ENCODE measurements at places on chromosomes 13 and 19. TPM values are rescaled to one million over a fixed set of nuclear protein-coding genes. Genes with fewer than 3 reads are reported as not detected.
A peak's percentile ranks its signal among the peaks of the same experiment; 100 is the strongest.

ZNF835 gene
- polyA plus RNA-seq, result 5.6 TPM

HCST gene
- 4.7 TPM for polyA plus RNA-seq

DNA sequence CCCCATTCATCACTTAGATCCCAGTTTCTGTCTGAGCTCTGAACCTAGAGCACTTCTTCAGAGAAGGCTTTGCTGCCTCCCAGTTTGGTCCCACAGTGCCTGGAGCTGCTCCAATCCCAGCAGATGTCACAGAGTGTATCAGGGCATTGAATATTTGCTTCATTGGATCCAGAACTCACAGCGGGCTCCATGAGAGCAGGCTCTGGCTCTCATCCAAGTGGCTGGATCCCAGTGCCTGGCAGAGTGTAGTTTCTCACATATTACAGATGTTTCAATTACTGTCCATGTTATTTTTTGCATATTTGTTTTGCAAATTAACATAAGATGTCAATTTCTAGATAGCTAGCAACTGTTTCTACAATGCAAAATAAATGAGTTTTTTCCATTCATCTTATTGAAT lies 50.6 kb downstream of the MYO16 start:
- no peak for DNase-seq

DNA sequence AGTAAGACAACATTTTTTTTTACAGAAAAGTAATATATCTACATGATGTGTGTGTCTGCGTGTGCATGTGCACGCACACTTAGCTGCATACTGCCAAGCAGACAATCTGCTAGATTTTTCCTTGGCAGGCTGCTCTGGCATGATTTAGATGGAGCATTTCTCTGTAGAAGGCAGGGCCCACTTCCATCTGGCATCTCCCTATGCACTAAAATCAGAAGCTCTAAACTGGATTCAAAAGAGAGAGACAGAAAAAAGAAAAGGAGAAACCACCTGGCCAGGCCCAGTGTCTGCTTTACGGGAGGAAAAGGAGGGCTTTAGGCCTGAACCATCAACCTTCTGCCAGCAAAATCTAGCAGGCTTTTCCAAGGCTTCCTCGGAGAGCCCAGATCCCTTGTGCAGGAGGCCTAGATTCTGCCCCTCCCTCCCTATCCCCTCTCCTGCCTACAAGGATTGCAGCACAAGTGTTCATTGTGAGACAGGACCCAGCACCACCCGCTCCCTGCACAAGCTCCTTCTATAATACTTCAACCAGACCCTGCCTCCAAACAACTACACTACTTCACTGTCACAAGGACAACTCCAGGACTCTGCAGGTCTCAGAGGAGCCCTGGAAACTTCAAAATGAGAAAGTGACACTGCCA lies 99.3 kb downstream of the DOCK9 start:
- DNase-seq, result no peak

DNA sequence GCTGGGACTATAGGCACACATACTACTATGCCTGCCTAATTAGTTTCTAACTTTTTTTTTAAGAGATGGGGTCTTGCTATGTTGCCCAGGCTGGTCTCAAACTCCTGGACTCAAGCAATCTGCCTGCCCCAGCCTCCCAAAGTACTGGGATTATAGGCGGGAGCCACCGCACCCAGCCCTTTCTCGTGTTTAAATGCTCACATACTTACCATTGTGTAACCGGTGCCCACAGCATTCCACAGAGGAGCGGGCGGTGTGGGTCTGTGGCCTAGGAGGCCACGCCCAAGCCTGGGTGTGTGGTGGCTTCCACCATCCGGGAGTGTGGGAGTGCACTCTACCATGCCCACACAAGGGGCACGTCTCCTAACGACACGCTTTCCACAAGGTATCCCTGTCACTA lies 7.7 kb downstream of the LMNB2 start:
- DNase-seq, result no peak

DNA sequence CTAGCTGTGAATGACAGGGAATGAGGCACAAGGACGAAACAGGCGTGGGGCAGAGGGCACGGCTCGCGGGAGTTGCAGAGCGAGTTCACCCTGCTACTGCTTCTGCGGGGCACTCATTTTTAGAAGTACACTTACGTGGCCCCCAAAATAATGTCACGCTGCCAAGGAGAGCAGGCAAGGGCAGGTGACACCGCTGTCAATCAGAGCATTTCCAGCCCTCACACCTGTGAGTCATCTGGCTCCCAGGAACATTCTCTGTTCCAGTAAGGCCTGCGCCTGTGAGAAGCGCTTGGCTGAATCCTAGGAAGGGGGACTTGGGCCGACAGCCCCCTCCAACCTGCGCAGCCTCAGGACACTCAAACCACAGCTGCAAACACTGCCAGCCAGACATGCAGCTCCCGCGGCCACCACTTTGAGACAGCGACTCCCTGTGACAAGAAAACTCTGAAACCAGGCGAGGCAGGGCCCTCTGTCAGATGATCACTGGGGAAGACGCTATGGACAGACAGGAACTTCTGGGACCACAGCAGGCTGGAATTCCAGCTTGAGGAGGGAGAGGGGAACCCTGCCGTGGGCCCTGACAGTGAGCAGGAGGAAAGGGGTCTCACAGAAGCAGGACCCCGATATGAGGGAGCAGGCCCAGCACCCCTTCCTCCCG lies 12.7 kb downstream of the DOT1L start:
- DNase-seq, result no peak

DNA sequence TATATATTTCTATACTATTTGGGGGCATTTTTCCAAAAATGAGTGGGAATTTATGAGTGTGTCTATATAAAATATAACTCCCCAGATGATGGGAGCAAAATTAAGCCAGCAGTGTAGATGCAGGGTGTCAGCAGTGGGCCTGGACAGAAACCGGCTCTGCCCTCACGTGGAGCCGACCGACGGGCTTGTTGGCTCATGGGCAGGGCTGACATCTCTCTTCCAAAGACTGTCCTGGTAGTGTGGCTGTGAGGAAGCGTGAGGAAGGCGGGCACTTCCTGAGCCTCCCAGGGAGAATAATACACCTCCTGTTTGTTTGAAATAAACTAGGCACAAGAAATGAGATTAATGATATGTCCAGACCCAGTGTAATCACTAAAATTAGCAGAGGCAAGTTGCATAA lies 206.5 kb downstream of the TEX29 start:
- DNase-seq, result no peak

GRCh38 chr19:39128516-39129079 lies 3.0 kb downstream of the PAK4 start:
- DNase-seq, result no peak

- no peak for DNase-seq
Measured at GRCh38 chr13:31495336-31495735, 244.0 kb upstream of the RXFP2 start.

PINLYP gene
- 20.1 TPM for polyA plus RNA-seq

- no peak for DNase-seq
Measured at GRCh38 chr13:105311094-105311493, 1224.4 kb downstream of the EFNB2 start.

CCL25 gene
- 0.29 TPM for polyA plus RNA-seq

SIGLEC10 gene
- 0.90 TPM for polyA plus RNA-seq

GRCh38 chr19:28577233-28577632 lies 635.7 kb downstream of the UQCRFS1 start:
- DNase-seq, result no peak

PLIN4 gene
- polyA plus RNA-seq, result 2.1 TPM

DNA sequence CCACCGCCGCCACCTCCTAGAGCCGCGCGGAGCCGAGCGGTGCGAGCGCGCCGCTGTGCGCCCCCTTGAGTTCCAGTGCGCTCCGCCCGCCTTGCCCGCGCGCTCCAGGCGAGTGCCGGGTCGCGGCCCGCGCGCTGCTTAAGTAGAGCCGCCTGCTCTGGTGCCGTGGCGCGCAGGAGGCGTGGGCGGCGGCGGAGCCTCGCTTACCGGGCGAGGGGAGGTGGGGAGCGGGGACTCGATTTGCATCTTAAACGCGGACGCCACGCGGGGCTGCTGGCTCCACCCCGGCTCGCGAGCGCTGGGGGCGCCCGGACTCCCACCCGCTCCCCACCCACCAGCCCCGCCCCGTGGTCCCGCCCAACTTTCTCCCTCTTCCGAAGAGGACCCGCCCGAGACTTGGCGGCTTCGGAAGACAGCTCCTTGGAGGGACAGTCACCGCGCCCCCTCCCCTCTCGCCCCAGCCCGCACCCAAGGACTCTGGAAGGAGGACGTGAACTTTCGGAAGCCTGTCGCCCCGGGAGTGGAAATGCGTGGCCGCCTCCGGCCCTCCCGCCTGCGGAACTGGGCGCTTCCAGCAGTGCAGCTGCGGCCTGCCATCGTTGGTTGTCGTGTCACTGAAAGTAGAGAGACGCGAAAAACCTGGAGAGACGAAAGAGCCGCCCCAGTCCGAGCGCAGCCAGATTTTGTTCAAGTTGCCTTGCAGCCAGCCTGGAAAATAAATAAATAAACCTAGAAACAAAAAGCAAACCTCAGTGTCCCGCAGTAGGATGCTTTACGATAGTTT lies at the start of gene KCTD12:
Gene KCTD12, minus strand, starts transcription at position 114 of the 784 bp plus-strand sequence. CDS start 257 bp downstream, outside the sequence.
- DNase-seq, result peak; percentile 82

DNA sequence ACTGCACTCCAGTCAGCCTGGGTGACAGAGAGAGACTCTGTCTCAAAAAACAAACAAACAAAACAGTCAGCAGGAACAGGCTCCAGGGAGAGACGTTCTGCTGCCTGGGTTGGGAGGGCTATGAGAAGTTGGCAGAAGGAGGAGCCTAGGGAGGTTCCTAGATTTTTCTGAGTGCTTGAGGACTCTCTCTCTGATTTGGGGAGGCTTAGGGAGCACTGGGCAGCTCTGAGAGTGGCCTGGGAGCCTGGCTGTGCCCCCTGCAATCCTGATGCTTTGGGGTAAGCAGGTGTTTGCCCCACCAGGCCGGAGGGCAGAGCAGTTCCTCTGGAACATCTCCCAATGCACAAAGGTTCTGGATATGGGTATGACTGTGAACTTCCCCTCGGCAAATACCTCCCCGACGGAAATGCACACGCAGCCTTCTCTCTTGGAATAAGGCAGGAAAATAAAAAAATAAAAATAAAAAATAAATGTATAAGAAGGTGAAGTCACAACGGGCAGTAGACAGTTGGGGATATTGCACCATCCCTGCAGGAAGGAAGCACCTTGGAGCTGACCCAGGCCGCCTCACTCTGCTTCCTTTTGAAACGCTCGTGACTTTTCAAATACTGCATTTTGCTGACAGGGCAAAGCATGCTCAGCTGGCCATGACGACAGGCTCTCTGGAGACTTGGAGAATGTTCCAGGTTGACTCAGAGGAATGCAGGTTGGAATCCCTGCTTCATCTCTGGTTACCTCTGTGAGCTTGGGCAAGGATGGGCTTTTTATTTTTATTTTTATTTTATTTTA lies 26.5 kb upstream of the HOMER3 start:
- DNase-seq, result peak; percentile 60

DNA sequence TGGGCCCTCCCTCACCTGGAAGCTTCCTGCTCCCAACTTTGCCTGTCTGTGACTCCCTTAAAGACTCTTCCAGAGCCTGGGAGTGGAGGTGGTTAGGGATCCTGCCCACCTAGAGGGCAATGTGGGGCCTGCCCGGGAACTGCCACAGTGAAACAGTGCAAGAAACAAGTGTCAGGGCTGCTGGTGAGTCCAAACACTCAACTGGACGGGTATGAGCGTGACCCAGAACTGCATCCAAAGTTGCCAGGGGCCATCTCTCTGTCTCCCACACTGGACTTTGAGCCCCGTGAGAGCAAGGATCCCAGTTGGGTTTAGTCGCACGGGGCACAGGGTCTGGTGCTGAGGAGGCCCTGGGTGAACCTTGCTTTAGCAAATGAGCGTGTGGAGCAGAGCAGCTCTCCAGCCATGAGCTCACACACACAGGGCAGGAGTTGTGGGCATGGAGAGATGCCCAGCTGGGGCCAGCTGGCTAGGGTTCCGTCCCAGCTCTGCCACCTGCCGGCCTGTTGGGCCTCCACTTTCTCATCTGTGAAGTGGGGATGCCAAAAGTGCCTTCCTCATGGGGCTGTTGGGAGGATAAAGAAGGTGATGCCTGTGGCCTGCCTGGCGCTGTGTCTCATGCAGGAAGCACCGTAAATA lies 2.8 kb upstream of the NUMBL start:
- DNase-seq, result no peak

- DNase-seq, result no peak
Measured at GRCh38 chr19:741506-742131, 9.3 kb upstream of the MISP start.

CNN1 gene
- 2.6 TPM for polyA plus RNA-seq

GRCh38 chr13:63446329-63446728 lies 2030.7 kb upstream of the PCDH20 start:
- no peak for DNase-seq

GRCh38 chr13:103515410-103515809 lies 449.2 kb upstream of the SLC10A2 start:
- DNase-seq, result no peak

- DNase-seq, result no peak
Measured at GRCh38 chr19:10503002-10503789, at the start of gene KEAP1. KEAP1 (minus strand) TSS chr19:10503356; CDS start chr19:10500033, 3,323 bp downstream.

Measured in left renal pelvis (tissue), 4 donors.